ENCODE measurements at places on chromosomes 7 and 10.

DNA sequence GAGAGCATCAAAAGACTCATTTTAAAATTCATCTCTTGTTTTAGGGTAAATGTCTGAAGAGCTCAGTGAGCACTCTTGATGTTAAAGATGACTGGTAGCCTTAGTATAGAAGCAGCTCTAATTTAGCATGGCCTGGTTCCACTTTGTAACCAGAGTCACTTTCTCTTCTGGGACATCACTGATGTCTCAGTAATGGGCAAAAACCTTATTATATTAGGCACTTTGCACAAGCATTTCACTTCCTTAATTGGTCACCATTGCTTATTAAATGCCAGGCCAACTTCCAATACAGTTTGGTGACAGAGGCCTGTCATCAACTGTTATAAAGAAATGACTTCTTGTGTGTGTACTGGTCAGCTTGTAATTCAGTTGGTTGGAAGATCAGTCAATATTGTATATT lies 53.0 kb downstream of the STEAP1B start:
- no peaks in the 10 kb centered on the region for H3K36me3 ChIP-seq
- H3K27me3 ChIP-seq: no peaks in the 10 kb centered on the region

DNA sequence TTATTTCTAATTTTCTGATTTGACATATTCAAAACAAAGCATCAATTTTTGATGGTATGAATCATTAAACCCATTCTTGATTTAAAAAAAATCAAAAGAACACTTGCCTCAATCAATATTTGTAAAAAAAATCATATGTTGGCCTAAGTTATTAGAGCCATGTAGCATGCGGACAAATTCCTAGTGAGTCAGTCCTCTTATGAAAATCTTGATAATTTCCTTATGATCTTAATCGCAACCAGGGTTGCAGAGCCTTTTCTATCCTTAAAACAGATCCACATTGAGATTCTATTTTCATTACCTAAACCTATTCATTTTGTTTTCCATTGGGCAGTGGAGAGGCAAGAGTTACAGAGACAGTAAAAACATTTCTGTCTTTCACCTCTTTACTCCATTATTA lies 203.2 kb downstream of the ARL4A start:
- H3K4me1 ChIP-seq: no peaks in the 10 kb centered on the region
- H3K27ac ChIP-seq: no peak overlapping the region
- no peaks in the 10 kb centered on the region for H3K27me3 ChIP-seq
- no peak for DNase-seq

- no peaks in the 10 kb centered on the region for H3K36me3 ChIP-seq
Observed at GRCh38 chr7:141956084-141956483, 9.3 kb upstream of the CLEC5A start.

DNA sequence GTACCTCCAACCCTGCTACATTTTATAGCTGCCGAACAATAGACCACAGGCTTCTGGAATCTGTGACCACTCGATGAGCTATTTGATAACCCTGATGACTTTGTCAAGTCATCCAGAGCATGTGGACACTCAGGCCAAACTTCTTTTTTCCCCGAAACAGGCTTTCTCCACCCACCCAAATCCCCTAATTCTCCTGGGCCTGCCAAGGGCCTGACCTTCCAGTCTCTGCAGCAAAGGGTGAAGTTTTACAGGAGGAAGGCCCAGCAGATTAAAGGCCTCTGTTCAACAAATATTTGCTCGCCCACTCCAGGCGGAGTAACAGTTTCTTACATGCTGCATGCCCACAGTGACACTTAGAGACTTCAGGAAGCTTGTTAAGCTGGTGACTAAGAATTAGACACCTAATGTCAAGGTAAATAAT lies 2.0 kb downstream of the JCAD start:
- H3K4me1 ChIP-seq: peaks cover 38% of the 10 kb centered on the region
- no peaks in the 10 kb centered on the region for H3K27me3 ChIP-seq
- no peaks in the 10 kb centered on the region for H3K36me3 ChIP-seq
- peak overlapping the region; percentile 85 for H3K27ac ChIP-seq
- H3K4me3 ChIP-seq: peak overlapping the region; percentile 83

DNA sequence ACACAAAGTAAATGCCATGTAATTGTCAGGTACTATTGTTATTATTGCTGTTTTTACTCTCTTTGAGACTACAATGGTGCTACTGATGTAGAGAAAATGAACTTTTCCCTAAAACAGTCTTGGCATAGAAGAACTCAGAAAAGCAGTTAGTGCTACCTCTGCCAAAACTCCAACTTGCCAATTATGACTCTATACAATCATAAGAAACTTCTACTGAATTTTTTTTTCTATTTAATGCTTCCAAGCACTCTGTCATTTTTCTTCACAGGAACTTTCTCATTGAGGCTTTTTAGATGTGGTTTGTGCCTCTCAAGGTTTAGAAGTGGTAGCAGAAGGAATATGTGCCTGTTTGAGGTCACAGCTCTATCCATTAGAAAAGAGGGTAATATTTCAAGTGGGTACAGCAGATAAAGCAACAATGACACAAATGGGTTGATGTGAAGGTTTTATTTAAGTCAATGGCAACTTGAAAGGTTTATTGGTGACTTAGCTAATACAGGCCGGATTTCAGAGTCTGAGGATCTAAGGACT lies 64.0 kb upstream of the FERD3L start:
- H3K4me1 ChIP-seq: no peaks in the 10 kb centered on the region
- no peak for DNase-seq
- H3K27me3 ChIP-seq: no peaks in the 10 kb centered on the region
- no peak overlapping the region for H3K27ac ChIP-seq

DNA sequence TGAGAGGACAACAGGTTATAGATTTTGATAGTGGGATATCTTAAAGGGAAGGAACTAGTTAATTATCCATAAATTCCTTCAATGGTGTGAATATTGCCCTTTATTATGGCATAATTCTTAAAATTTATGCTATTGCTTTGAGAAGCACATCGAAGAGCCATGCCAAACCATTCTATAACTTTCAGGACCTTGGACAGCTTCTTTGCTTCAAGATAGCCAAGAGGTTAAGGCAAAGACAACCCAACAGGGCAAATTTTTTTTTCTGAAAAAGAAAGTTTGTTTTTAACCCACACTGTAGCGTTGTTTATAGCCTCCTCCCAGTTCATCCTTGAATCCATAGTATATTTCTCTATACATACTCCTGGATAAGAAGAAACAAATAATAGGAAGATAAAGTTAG lies 103.2 kb downstream of the NRG3 start:
- no peak for DNase-seq
- H3K4me3 ChIP-seq: no peak overlapping the region
- H3K36me3 ChIP-seq: no peaks in the 10 kb centered on the region
- H3K27me3 ChIP-seq: no peaks in the 10 kb centered on the region

GRCh38 chr10:124349231-124349995 lies 69.3 kb downstream of the OAT start:
- H3K27ac ChIP-seq: no peak overlapping the region
- no peak for DNase-seq
- H3K4me3 ChIP-seq: no peak overlapping the region
- H3K4me1 ChIP-seq: no peaks in the 10 kb centered on the region

DNA sequence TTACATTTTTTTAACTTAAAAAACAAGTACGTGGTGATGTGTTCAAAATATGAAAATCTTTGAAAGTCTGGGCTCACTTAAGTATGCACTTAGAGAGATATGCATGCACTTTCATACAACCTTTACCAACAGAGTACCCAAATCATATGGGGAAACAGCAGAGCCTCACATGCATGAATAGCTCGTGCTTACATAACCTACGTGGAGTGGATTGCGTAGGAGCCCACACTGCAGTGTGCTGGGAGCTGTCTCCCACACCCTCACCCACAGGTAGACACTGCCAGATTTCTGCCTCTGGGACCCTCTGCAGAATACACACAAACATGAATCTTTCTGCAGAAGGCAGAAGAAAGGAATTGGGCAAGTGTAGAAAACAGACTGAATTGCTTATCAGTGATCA lies 581 bp downstream of the CLCN1 start:
- no peaks in the 10 kb centered on the region for H3K27me3 ChIP-seq
- H3K27ac ChIP-seq: no peak overlapping the region
- no peak for DNase-seq

DNA sequence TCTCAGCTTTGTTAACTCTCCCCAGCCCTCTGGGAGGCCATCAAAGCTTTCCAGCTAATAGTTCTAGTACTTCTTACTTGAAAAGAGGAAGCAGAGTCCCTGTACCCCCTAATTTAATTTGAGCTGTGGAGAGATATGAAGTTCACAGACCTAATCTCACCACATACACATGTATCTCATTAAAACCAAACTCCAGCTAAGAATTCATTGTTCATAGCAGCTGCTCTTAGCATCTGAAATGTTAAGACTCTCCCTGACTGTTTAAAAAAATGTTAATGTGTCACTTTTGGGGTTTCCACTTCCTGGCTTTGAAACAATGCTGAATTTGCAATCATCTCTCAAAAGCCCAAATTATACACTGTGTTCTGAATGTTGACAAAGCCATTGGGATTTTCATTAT lies 16.2 kb upstream of the MRC1 start:
- no peak for DNase-seq
- no peak overlapping the region for H3K27ac ChIP-seq
- H3K4me3 ChIP-seq: no peak overlapping the region
- H3K27me3 ChIP-seq: no peaks in the 10 kb centered on the region
- H3K4me1 ChIP-seq: no peaks in the 10 kb centered on the region
- H3K36me3 ChIP-seq: no peaks in the 10 kb centered on the region

- H3K27me3 ChIP-seq: no peaks in the 10 kb centered on the region
- no peak overlapping the region for H3K4me3 ChIP-seq
- peaks cover 15% of the 10 kb centered on the region for H3K4me1 ChIP-seq
- peak; percentile 55 for DNase-seq
Observed at GRCh38 chr10:122142641-122143237, 128.4 kb upstream of the BTBD16 start.

- H3K27me3 ChIP-seq: no peaks in the 10 kb centered on the region
- H3K36me3 ChIP-seq: no peaks in the 10 kb centered on the region
- peak; percentile 48 for DNase-seq
- no peak overlapping the region for H3K4me3 ChIP-seq
- no peak overlapping the region for H3K27ac ChIP-seq
- H3K4me1 ChIP-seq: peaks cover 33% of the 10 kb centered on the region
Observed at GRCh38 chr7:157877298-157878090, 540.7 kb downstream of the DNAJB6 start.

DNA sequence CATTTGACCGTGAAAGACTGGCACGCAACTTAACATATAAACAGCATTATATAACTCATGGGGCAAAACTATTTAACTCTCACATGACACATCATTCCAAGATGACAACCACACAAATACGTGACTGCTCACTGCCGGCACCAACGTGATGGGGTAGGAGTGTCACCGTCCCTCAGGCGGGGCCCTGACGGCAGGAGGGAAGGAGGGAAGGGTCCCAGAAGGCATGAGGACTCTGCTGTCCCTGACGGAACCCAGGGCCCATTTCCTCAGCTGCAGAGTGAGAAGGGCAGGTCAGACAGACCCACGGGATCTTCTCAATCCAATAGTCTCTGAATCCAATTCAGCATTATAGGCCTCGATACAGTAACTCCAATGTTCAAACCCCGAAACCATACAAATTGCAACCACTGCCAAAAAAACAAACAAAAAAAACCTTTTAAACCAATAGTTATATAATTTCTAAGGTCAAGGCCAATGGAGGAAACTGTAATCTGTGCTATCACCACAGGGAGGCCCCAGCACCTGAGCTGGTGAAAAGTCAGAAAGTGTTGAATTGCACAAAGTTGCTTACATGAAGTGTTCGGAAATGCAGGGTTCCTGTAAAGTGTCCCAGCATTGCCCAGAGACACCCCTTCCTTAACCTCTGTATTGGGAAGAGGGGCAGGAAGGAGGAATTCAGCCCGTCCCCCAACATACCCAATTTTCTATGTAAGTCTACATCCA lies 137.4 kb downstream of the TNS3 start:
- no peak for DNase-seq
- no peaks in the 10 kb centered on the region for H3K36me3 ChIP-seq
- H3K27me3 ChIP-seq: no peaks in the 10 kb centered on the region
- no peak overlapping the region for H3K4me3 ChIP-seq
- H3K4me1 ChIP-seq: peaks cover 26% of the 10 kb centered on the region

DNA sequence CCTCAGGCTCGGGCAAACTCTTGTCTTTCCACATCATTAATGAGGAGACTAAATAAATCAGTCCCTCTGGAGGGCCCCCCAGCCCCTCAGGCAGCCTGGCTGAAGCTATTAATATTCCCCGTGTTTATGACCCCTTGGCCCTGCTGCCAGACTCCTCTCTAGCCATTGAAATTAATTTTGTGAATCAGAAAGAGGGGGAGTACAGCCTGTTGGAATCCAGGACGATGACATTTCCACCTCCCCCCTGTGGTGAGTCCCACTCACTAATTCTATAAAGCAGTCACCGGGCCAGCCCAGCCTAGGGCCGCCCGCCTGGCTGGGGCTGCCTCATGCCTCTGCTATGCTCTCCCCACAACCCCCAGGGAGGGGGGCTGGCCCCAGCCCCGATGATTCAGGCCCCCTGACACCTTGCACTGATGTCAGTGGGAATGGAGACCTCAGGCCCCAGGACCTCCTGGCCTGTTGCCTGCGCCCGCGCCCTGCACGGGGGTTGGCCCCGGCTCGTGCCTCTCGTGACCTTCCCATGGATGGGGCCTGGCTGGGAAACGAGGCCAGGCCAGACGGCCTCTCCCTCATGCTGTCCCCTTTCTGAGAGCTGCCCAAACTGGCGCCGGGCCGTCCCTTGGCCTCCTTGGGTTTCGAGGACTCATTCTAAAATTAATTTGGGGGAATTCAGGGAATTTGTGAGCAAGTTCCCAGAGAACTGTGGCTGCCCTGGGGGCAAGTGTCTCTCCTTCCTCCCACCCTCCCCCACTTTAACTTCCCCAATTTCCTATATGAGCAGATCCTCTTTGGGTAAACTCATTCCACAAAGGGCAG lies 34.0 kb downstream of the TMEM270 start:
- no peak overlapping the region for H3K27ac ChIP-seq
- no peaks in the 10 kb centered on the region for H3K36me3 ChIP-seq
- no peak overlapping the region for H3K4me3 ChIP-seq
- H3K4me1 ChIP-seq: peaks cover 13% of the 10 kb centered on the region
- DNase-seq: no peak

GRCh38 chr10:31689233-31689632 lies 239.4 kb downstream of the ARHGAP12 start:
- no peak overlapping the region for H3K4me3 ChIP-seq
- H3K4me1 ChIP-seq: no peaks in the 10 kb centered on the region
- no peak overlapping the region for H3K27ac ChIP-seq
- no peak for DNase-seq
- no peaks in the 10 kb centered on the region for H3K27me3 ChIP-seq

DNA sequence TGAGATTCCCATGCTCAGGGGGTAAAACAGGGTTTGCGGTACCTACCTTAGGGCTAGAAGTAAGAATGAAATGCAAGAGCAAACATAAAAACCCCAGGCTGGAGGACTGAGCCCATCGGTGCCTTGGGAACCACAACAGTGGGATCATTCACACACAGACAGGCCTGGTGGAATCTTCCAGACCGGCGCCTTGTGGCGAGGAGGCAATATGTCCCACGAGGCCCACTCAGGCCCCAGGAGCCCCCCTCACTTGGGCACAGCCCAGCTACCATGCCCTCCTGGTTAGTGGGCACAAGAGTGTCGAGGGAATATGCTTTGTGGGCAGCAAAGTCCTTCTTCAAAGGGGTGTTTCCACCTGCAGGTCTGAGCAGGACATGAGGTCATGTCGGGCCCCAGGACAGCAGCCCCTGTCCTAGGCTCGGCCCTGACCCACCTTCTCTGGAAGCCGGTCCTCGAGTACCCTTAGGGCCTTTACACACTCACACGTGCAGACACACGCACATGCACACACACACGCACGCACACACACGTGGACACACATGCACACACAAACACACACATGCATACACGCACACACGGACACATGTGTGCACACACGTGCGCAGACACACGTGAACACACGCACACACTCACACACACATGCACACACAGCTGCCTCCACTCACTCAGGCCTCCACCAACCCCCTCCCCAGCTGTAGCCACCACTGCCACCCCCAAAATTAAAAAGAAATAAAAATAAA lies 51.5 kb upstream of the MYL10 start:
- no peak overlapping the region for H3K4me3 ChIP-seq
- no peaks in the 10 kb centered on the region for H3K36me3 ChIP-seq
- DNase-seq: no peak
- H3K27me3 ChIP-seq: no peaks in the 10 kb centered on the region

All from testis (tissue), 5 donors.